ENCODE measurements at places on chromosomes 5 and 9.

GRCh38 chr9:135478829-135479468 is 633 bp upstream of the PPP1R26 start:
- no peak for DNase-seq

- no peak for DNase-seq
These were observed 1105.4 kb upstream of the DMAC1 start for GRCh38 chr9:8904771-8905515.

- DNase-seq = no peak
These were observed 261.2 kb upstream of the ANKRD55 start for GRCh38 chr5:56494300-56494731.

- DNase-seq = no peak
These were observed 99.4 kb upstream of the TARS1 start for GRCh38 chr5:33341351-33341750.

- DNase-seq = no peak
These were observed 172.7 kb upstream of the RIOK2 start for GRCh38 chr5:97355775-97356174.

- DNase-seq = no peak
These were observed 543.1 kb downstream of the CETN3 start for GRCh38 chr5:89866410-89866809.

DNA sequence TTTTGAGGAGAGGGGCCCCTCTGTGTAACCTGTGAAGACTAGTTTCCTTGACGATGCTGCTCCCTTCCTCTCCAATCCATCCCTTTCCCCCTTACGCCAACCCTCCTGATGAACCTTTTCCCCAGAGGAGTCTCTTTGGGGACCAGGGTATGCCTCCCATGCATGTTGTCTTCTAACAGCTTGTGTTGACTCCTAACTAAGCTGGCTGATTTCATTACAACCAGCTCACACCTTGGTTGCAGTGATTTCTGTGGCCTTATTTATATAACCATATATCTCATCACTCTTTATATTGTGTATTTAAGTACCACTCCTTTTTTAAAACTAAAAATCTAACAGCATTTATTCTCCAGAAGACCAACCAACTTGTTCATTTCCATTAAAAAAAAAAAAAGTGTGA is 42.5 kb downstream of the SFXN1 start:
- DNase-seq = no peak

DNA sequence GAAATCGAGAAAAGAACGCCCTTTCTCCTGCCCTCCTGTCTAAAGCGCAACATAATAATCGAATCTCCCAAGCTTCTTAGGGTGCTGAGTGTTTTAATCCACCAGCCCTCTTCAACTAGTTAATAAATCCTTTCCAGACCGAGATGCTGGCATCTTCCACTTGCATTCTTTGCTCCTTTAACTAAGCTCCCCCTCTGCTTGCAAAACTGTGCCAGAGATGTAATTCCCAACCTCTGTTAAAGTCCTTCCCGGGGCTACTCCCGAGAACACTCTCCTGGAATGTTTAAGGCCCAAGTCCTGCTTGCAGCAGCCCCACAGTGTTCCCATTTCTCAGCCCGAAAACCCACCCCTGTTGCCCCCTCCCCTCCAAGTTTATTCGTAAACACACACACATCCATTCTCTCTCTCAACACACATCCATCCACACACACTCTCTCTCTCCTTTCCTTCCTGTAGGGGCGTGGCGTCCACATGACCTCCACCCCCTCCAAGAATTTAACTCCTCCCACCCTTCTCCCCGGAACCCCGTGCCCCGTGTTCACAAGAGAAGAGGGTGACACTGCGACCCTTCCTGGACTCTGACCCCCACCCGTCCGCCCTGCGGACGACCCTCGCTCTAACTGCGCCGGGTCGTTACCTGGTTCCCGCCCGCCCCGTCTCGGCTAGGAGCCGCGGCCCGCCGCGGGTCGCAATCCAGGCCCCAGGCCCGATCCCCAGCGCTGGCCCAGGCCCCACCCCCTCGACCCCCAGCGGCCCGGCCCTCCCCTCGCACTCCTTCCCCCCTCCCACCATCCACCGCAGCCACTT is 7.0 kb upstream of the MGAT1 start:
- DNase-seq = peak; percentile 75
